Suprapubic skin (tissue), 4 donors: ENCODE measurements at places on chromosomes 5 and 9. TPM values are rescaled to one million over a fixed set of nuclear protein-coding genes. Genes with fewer than 3 reads are reported as not detected.

DNA sequence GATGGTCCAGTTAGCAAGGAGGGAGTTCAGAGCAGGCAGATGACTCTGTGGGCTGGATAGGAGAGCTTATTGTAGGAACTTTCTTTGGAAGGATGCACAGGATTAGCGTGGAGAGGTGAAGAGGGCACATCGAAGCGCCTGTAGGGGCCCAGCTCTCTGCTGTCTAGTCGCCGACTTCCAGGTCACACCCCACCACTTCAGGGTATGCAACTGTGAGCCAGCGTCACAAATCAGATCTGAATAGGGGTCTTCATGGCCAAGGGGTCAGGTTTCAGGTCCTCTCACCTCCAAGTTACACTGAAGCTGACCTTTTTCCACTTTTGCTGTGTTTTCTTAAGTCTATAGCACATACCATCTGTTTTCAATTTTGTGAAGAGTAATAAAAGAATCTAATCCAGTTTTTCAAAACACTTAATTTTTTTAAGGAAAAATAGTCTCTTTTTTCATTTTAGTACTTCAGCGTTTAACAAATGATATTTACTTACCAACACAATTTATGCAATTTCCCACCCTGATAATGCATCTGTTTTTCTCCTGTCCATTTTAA is 364.2 kb upstream of the CLINT1 start:
- no peaks in the 10 kb centered on the region for H3K36me3 ChIP-seq
- DNase-seq = no peak
- no peaks in the 10 kb centered on the region for H3K27me3 ChIP-seq
- no peak overlapping the region for H3K27ac ChIP-seq

DNA sequence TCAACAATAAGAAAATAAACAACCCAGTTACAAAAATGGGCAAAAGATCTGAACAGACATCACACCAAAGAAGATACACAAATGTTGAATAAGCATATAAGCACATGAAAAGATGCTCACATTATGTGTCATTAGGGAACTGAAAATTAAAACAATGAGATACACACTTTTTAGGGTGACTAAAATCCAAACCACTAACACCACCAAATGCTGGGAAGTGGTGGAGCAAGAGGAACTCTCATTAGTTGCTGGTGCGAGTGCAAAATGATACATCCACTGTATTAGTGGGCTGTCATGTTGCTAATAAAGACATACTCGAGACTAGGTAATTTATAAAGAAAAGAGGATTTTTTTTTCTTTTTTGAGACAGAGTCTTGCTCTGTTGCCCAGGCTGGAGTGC is 329.1 kb downstream of the TMEM38B start:
- H3K4me3 ChIP-seq = no peak overlapping the region
- H3K36me3 ChIP-seq = no peaks in the 10 kb centered on the region

GRCh38 chr5:169299191-169299662 is 1.7 kb downstream of the SLIT3 start:
- DNase-seq = no peak
- H3K36me3 ChIP-seq = no peaks in the 10 kb centered on the region
- H3K4me3 ChIP-seq = peak overlapping the region; percentile 51
- H3K27me3 ChIP-seq = peaks cover 48% of the 10 kb centered on the region
- H3K27ac ChIP-seq = peak overlapping the region; percentile 78

GRCh38 chr5:172798422-172799215 is 27.6 kb upstream of the DUSP1 start:
- no peaks in the 10 kb centered on the region for H3K27me3 ChIP-seq
- no peak overlapping the region for H3K4me3 ChIP-seq
- H3K36me3 ChIP-seq = no peaks in the 10 kb centered on the region
- DNase-seq = no peak
- peak overlapping the region; percentile 81 for H3K27ac ChIP-seq

LCN1 gene
- total RNA-seq = not detected

FAM221B gene
- total RNA-seq = not detected

IFNA13 gene
- total RNA-seq = not detected
